ENCODE measurements at places on chromosomes 4 and X.

GRCh38 chr4:13642170-13642950 is 14.8 kb upstream of the BOD1L1 start:
- no peak for DNase-seq

DNA sequence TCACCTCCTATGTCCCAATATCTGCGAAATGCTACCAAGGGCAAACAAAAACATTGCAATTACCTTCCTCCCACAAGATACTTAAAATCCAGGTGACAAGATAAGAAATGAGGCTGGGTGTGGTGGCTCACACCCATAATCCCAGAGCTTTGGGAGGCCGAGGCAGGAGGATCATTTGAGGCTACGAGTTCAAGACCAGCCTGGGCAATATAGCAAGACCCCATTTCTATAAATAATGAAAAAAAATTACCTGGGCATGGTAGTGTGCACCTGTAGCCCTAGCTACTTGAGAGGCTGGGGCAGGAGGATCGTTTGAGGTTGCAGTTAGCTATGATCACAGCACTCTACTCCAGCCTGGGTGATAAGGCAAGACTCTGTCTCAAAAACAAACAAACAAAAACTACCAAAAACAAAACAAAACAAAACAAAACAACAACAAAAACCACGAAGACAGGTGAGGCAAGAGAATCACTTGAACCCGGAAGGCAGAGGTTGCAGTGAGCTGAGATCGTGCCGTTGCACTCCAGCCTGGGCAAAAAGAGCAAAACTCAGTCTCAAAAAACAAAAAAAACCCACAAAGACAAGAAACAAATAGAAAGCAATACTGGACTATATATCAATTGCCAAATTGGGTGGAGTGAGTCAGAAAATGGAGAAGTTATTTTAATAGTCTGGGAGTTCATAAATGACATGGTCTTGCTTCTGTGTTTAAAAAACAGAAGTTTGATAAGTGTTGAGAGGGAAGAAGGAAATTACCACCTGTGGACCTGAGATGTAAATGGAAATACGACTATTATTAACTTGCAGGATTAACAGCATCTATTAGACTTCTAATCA is 176.5 kb downstream of the FBXW7 start:
- DNase-seq = no peak

DNA sequence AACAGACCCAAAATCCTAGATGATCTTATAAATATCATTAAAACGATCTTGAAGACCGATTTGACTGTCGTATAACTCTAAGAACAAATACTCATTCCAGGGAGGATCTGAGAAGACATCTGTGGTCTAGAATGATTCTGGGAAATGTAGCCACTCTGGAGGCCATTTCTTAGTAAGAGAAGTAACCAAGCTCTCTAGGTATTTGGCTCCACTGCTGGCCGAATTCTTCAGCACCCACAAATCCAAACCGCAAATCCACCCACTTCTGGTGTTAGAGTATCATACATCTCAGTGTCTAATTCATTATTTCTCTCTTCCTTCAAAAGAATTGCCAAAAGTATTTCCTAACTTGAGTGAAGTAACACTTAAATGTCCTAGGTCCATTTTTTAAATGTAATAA is 23.9 kb downstream of the KLHL5 start:
- no peak for DNase-seq

DNA sequence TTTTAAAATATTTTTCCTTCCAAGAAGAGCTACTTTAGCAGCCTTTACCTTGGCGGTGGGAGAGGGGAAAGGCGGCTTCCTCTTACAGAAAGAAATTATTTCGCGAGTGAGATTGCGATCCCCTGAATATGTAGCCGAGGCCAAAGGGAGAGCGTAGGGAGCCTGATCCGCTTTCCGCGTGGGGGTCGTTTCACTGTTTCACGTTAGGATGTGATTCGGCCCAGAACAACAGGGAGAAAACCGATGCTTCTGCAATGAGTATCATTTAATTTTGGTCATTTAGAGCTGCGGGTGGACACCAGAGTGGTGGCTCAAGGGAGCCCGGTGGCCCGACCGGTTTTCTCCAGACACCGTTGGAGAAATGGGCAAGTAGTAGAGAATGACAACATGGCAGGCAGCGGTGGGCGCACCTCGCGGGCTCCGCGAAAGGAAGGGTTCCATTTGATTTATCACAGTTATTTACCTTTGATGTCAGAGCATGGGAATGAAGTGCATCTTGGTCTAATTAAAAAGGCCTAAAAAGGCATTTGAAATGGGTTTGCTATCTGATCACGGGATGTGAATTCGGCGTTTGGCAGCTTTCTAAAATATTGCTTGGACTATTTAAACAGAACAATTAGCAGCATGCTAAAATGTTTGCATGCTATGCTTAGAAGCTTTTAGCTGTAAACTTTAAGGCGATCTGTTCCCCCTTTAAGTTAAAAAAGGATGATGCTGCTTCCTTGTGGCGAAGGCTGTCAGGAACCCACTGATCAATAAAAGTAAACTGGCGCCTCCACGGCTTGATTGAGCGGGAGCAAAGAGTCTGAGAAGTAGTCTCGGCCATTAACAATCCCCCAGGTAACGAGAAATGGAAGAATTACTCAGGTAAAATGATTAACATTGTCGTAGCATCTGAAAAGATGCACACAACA is 2.0 kb upstream of the PCDH19 start:
- DNase-seq = no peak

- peak; percentile 32 for DNase-seq
Observed at GRCh38 chr4:76023389-76023788, at the start of gene CXCL10. TSS of gene CXCL10 (minus strand) at chr4:76023497. CDS start at chr4:76023431, 66 bp downstream.

GRCh38 chr4:152424977-152425376 is 110.9 kb downstream of the FBXW7 start:
- DNase-seq = no peak

GRCh38 chr4:173937631-173938270 is 345.7 kb downstream of the FBXO8 start:
- no peak for DNase-seq

DNA sequence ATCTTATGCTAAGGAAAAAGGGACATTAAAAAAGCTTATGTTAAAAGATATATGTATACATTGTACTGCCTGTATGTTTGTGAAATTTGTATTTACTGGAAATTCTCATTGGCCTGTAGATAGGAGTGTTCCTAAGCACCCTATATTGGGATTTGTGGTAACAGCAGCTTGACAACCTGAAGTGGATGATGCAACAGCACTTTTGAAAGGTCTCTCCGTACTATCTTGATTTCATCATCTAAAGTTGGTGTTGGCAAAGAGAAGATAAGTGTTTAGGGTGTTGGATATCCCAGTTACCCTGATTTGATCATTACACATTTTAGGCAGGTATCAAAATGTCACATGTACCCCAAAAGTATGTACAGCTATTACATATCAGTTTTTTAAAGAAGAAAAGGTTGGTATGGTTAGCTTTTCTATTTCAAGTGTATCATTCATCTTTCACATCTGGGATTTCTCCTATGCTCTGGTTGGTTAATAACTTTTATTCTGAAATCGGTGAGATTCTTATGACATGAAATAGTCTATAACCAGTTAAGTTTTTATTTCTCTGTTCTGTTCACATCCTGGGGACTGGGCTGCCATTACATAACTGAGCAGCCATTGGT is 10.3 kb downstream of the HADH start:
- no peak for DNase-seq

GRCh38 chr4:22648996-22649395 is 43.7 kb upstream of the GBA3 start:
- DNase-seq = no peak

- DNase-seq = no peak
Observed at GRCh38 chr4:85486425-85487086, 11.6 kb downstream of the ARHGAP24 start.

GRCh38 chr4:16029262-16029661 is 54.6 kb downstream of the PROM1 start:
- DNase-seq = no peak

DNA sequence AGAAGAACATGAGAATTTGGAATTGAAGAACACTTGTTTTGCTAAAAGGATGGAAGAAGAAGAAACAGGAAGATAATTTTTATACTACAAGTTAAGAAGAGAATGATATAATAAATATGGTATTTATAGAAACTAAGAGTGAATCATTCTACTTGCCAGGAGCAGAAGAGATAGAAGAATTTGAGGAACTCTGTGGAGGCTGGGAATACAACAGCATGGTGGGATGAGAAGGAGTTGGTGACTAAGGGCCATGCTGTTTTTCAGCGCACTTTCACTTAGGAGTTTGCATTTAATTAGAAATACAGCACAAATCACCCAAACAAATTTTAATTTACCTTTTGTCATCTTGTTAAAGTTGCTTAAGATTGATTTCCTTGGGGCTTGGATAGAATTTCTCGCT is 20.5 kb downstream of the HADH start:
- DNase-seq = no peak

DNA sequence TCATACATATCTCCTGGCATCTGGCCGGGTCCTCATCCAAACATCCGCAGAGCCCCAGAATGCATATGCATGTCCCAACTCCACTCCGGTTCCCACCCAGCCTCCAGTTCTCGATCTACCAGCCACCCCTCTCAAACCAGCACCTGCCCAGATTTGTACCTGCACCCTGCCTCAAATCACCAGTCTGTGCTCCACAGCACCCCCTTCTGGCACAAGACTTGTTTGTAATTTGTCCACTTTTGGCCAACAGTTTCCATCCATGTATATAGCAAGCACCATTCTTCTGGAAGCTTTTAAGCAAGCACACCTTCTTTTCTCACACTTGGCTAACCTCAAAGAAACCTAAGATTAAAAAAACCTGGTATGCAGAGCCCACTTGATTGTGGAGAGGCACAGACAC is 644.1 kb downstream of the MID1IP1 start:
- DNase-seq = peak; percentile 39

DNA sequence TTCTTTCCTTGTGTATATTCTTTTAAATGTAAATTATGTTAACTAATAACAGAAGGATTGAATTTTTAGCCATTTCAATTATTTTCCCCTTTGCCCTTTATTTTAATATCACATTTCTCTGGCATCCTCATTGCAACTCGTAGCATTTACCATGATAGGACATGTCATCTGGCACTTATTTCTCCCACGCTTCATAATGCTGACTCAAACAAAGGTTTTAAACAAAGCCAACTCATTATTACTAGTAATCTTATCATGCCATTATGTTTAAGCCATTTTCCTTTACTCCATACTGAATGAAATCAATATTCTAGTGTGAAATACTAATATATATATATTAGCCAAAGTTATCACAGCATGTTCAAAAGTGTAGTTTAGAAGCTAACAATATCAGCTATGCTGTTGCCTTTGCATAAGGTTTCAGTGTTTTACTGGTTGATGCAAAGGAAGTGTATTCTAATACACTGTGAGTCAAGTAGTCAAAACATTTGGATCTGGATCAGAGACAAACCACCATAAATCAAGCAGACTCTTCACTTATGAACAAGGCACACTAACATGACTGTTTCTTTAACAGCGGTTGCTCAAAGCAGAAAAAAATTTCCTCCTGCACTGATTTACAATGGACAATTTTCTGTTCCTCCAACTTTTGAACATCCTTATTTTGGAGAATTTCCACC is 281.6 kb downstream of the SLC7A11 start:
- DNase-seq = no peak

DNA sequence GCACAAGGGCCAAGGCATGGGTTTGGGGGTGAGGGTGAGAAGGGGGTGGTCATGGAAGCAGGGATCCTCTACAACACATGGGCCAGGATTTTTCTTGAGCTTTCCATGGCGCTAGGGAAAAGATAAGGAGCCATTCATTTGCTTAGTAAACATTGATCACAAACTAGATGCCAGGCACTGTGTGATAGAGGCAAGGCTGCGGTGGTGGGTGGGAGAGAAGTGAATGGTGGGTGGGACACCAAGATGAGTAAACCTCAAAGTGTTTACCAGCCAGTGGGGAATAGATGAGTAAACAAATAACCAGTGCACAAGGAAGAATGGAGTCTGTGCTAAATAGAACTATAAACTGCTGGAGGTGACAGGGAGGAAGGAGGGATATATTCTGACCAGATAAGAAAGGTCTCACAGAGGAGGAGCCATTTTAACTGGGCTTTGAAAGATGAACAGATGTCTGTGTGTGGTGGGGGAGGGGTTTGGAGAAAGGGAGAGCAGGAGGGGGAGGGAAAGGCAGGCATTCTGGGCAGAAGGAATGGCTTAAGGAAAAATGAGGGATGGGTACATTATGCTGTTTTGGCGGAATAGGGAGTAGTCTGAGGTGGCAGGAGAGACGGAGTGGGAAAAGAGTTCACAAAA is 48.0 kb upstream of the LAS1L start:
- no peak for DNase-seq

GRCh38 chr4:14178421-14178820 is 550.9 kb upstream of the BOD1L1 start:
- peak; percentile 7 for DNase-seq

- no peak for DNase-seq
Observed at GRCh38 chrX:78746496-78746895, 1.0 kb upstream of the LPAR4 start.

DNA sequence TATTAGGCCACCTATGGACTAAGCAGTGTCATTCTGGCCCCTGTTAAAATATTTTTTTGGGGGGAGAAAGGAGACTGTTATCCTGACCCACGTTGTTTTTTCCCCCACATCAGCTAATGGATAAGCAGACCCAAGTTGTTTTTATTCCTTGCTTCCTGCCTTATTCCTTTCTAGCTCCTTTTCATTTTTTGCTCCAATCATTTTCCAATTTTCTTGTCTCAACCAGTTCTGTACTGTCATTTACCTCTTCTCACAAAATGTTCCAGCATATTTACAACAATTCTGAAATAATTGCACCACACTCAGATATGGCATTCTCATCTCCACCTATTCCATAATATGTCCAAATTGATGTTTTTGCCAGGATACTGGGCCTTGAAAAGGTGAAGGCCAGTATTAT is 150.3 kb downstream of the NEXMIF start:
- no peak for DNase-seq

DNA sequence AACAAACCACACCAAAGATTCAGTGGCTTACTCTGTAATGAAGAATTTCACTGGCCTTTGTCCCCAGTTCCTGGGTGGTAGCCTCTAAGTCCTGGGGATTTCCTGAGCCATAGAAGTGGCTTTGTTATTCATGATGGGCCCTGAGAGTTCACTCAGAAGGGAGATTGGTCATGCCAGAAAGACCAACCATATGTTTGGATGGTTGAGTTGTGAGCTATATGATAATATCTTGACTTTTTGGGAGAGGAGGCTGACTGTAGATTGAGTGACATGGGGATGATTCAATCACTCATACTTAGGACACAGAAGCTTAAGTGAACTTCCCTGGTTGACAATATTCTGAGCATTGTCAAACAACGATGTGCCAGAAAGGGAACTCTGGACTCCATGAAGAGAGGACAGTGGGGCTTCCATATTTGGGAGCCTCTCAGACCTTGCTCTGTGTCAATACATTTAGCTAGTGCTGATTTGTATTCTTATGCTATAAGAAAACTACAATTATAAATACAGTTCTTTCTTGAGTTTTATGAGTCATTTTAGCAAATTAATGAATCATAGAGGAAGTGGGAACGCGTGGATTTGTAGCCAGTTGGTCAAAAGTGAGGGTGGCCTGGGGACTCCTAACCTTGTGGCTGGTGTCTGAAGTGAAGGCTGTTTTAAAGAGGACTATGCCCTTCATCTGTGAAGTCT is 392.0 kb downstream of the GBA3 start:
- no peak for DNase-seq

DNA sequence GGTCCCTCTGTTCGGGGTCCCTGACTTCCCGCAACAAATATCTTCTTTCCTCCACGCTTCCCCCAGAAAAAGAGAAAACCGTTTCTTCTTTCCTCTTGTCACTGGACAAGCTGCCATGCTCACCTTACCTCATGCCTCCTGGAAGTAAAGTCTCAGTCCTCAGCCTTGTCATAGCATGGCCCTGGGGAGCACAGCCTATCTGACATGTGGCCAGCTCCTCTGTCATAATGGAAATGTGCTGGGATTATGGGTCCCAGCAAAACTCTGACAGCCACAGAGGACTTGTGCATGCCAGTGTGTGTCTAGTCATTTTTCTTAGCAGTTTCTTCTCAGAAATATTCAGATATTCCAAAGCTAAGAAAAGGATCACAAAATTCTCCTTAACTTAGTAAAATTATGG is 122.4 kb downstream of the AASDH start:
- DNase-seq = no peak
